ENCODE measurements at places on chromosomes 1 and 21.

GRCh38 chr1:52862666-52863458 is 20.3 kb downstream of the ZYG11A start:
- DNase-seq = no peak

DNA sequence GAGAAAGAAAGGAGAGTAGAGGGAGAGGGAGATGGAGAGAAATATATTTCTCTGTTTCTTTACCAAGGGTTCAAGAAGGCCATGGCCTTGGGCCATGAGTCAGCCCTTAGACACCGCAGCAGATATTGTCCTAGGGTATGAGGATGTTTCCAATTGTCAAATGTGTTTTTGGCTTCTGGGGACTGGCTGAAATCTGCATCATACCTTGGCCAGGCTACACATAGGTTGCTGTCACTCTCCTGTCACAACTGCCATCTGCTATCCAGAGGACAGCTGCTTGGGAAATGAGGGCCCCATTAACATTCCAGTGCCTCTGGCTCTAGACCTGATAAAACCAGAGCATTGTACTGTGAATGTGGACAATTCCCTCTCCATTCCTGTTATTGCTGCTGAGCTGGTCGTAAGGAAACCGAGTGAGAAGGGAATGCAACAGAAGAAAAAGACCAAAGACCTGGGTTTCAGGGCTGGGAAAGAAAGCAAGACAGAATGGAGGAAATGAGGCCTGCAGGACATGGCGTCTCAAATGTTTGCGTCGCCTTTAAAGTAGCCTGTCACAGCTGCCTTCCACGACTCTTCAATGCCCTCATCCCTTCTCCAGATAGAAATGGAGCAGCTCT is 8.8 kb upstream of the PIGC start:
- no peak for DNase-seq

DNA sequence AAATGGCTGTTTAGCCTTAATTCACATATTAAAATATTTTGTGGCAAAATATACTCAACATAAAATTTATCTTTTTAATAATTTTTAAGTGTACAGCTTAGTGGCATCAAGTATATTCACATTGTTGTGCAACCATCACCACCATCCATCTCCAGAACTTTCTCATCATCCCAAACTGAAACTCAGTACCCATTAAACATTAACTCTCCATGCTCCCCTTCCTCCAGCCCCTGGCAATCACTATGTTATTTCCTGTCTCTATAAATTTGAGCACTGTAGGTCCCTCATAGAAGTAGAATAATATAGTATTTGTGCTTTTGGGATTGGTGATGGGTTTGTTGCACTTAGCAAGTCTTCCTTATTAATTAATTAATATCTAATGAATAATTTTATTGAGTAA is 29.4 kb downstream of the CCN1 start:
- no peak for DNase-seq

DNA sequence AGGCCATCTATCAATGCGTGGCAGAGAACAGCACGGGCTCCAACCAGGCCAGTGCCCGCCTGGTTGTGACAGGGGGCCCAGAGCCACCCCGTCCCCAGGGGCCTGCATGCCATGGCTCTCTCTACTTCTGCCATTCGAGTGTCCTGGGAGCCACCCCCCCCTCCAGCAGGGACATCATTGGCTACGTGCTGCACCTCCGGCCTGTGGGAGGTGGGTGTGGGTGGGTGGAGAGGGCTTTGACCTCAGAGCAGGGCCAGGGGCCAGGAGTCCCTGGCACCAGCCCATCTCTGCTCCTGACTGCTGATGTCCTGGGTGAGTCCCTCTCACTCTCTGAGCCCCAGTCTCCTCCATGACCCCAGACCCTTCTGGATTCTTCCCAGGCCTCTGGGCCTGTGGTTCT is 25.3 kb downstream of the SLC27A3 start:
- DNase-seq = no peak

DNA sequence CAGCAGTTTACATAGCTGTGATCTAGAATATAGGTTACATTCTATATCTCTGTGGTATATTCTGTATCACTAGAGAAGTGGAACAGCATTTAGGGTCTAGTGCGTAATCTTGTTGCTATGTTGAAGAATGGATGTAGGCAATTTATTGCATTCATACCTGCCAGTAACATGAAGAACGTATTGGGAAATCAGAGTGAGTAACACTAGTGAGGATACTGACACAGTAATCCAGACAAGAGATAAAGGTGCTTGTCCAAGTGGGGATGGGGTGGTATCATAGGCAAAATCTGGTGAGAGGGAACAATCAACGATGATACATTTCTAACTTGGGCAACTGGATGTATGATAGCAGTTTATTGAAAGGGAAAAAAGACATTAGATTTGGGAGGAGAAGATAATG is 9.8 kb downstream of the PPP2R5A start:
- no peak for DNase-seq
